ENCODE measurements at places on chromosomes 7 and 10. TPM values are rescaled to one million over a fixed set of nuclear protein-coding genes. Genes with fewer than 3 reads are reported as not detected.

The CLDN3 gene
- not detected for total RNA-seq

The ADAM22 gene
- 0.47 TPM for total RNA-seq

The HOXA10 gene
- total RNA-seq: not detected

The CPA4 gene
- 2.7 TPM for total RNA-seq

The SLC13A1 gene
- not detected for total RNA-seq

The SCIN gene
- not detected for total RNA-seq
